ENCODE measurements at places on chromosomes 12 and 14.

GRCh38 chr14:37992499-37992898 is 215.2 kb upstream of the SSTR1 start:
- H3K36me3 ChIP-seq: no peaks in the 10 kb centered on the region
- no peaks in the 10 kb centered on the region for H3K27me3 ChIP-seq
- H3K4me3 ChIP-seq: no peak overlapping the region
- no peak overlapping the region for H3K27ac ChIP-seq
- no peaks in the 10 kb centered on the region for H3K4me1 ChIP-seq
- DNase-seq: no peak

GRCh38 chr12:64826234-64826633 is 1.8 kb downstream of the TBC1D30 start:
- H3K27me3 ChIP-seq: no peaks in the 10 kb centered on the region
- no peak overlapping the region for H3K27ac ChIP-seq
- 0 out of 2 replicates have a peak, but pooled peaks cover 11% of the 10 kb centered on the region for H3K4me1 ChIP-seq
- H3K4me3 ChIP-seq: no peak overlapping the region
- H3K36me3 ChIP-seq: no peaks in the 10 kb centered on the region
- no peak for DNase-seq

GRCh38 chr14:100032738-100033137 is 32.5 kb upstream of the EVL start:
- H3K27ac ChIP-seq: no peak overlapping the region
- H3K4me1 ChIP-seq: no peaks in the 10 kb centered on the region
- H3K27me3 ChIP-seq: no peaks in the 10 kb centered on the region
- no peaks in the 10 kb centered on the region for H3K36me3 ChIP-seq
- DNase-seq: no peak
- no peak overlapping the region for H3K4me3 ChIP-seq

DNA sequence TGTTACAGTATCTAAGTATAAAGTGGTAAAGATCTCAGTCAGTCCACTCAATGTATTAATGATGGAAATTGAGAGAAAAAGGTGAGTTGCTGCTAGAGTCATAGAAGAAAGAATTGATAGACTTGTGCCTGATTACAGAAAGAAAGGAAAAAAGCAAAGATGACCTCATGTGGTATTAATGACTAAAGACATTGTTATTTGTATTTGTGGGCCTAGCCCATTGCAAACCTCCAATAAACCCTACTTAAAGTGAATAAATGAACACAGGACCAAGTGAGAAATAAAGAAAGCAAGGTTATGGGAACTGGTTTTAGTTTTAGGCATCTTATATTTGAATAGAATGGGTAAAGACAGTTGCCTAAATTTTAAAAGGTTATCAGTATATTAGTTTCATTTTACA is 105.5 kb downstream of the SYT1 start:
- no peak overlapping the region for H3K27ac ChIP-seq
- H3K4me1 ChIP-seq: no peaks in the 10 kb centered on the region
- H3K36me3 ChIP-seq: no peaks in the 10 kb centered on the region
- no peak overlapping the region for H3K4me3 ChIP-seq

GRCh38 chr12:66552716-66553115 is 126.2 kb downstream of the GRIP1 start:
- H3K27me3 ChIP-seq: no peaks in the 10 kb centered on the region
- no peak overlapping the region for H3K4me3 ChIP-seq
- H3K27ac ChIP-seq: no peak overlapping the region
- H3K36me3 ChIP-seq: no peaks in the 10 kb centered on the region
- no peak for DNase-seq

DNA sequence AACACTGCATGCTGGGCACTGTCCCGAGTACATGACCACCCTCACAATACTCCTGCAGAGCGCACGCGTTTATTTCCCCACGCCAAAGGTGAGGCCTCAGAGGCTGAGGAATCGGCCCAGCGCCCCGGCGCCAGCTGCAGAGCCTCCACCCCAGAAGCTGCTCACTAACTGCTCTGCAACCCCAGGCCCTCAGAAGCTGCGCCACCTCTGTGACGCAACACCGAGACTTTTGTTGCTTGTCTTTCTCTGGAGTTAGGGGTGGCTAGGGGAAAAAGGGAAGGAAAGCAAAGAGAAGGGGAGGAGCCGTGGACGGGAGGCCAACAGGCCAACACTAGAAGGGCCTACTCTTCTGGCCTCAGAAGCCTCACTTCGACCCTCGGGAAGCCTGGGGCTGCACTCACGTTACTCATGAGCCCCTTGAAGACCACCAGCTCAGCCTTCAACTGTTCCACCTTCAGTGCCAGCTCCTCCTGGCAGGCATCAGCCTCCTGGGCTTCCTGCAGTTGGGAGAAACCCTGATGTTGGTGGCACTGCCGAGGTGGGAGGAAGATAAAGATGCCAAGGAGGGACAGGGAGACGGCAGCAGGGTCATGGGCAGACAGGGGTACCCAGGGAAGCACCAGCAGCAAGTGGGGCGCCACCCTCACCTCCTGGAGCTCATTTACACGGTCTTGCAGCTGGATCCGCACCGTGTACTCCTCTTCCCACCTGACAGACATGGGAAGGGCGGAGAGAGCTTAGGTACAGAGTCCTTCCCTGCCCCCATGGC is 5.4 kb downstream of the IFFO1 start:
- H3K4me3 ChIP-seq: no peak overlapping the region
- H3K4me1 ChIP-seq: 0 out of 2 replicates have a peak, but pooled peaks cover 8% of the 10 kb centered on the region
- no peak for DNase-seq
- no peaks in the 10 kb centered on the region for H3K36me3 ChIP-seq
- no peaks in the 10 kb centered on the region for H3K27me3 ChIP-seq

GRCh38 chr14:91875525-91876286 is 8.4 kb upstream of the TC2N start:
- no peak overlapping the region for H3K4me3 ChIP-seq
- H3K27ac ChIP-seq: no peak overlapping the region
- no peak for DNase-seq
- no peaks in the 10 kb centered on the region for H3K36me3 ChIP-seq

- DNase-seq: peak; percentile 49
- no peaks in the 10 kb centered on the region for H3K4me1 ChIP-seq
- no peak overlapping the region for H3K27ac ChIP-seq
- H3K36me3 ChIP-seq: no peaks in the 10 kb centered on the region
These were observed 185.7 kb upstream of the GRIN2B start for GRCh38 chr12:14167005-14167628.

DNA sequence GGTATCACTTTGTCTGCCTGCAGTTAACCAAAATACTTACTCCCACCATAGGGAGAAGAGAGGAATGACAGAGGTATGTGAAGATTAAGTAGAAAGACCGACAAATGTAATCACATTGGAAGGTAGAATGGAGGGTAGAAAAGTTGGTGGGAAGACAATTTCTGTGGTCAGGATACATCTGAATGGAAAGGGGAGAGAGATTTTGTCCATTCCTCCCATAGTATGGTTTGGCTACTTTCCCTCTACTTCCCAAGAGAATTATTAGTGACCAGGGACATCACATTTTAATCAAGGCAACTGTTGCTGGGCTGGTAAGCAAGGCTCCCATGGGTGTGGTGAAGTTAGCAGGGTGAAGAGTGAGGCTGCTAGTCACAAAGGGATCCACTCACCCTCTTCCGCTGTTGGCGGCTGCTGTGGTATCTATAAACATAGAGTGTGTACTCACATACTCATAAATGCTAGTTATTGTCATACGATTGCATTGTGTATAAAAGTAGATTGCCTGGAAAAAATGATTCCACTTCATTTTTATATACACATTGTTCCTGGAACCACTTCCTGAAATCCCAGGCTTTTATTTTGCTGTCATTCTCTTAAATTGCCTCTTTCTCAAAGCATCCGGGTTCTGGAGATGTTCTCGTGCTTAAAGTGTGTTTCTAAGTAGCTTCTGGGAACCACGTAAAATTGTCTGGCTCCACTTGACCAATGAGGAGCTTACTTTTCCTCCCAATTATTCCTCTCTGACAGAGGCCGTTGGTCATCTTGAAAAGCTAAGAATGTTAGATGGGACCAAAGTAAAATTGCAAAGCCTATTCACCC is 413.1 kb downstream of the ZFP36L1 start:
- no peaks in the 10 kb centered on the region for H3K36me3 ChIP-seq
- H3K4me3 ChIP-seq: no peak overlapping the region
- H3K27ac ChIP-seq: no peak overlapping the region
- DNase-seq: no peak
- no peaks in the 10 kb centered on the region for H3K27me3 ChIP-seq
- H3K4me1 ChIP-seq: peaks cover 9% of the 10 kb centered on the region

DNA sequence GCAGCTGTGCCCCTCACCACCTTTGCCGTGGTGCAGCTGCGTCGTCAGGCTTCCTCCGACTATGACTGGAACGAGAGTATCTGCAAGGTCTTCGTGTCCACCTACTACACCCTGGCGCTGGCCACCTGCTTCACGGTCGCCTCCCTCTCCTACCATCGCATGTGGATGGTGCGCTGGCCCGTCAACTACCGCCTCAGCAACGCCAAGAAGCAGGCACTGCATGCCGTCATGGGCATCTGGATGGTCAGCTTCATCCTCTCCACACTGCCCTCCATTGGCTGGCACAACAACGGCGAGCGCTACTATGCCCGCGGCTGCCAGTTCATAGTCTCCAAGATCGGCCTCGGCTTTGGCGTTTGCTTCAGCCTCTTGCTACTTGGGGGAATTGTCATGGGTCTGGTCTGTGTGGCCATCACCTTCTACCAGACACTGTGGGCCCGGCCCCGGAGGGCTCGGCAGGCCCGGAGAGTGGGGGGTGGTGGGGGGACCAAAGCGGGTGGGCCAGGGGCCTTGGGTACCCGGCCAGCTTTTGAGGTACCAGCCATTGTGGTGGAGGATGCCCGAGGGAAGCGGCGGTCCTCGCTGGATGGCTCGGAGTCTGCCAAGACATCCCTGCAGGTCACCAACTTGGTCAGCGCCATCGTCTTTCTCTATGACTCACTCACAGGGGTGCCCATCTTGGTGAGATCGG is 2.6 kb downstream of the GPR162 start:
- DNase-seq: no peak
- peaks cover 93% of the 10 kb centered on the region for H3K27me3 ChIP-seq
- no peaks in the 10 kb centered on the region for H3K36me3 ChIP-seq
- H3K4me1 ChIP-seq: peaks cover 4% of the 10 kb centered on the region

DNA sequence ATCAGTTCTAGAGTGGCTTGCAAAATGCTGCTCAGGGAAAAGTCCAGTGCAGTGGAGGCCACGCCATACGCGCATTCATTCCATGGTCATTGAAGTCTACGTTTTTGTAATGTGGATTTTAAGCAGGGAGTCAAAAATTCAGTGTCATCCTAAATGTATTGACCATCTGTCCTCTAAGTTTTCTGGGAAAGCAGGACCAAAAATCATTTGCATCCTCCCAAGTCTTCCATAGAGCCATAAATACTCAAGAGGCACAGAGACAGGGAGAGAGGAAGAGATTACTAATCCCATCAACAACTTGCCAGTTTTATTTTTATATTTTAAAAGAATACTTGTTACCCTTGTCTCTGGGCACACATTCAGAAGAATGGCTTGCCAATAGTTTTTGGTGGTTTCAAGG is 36.9 kb downstream of the RHOJ start:
- H3K4me3 ChIP-seq: no peak overlapping the region
- no peaks in the 10 kb centered on the region for H3K4me1 ChIP-seq
- H3K36me3 ChIP-seq: no peaks in the 10 kb centered on the region
- no peak for DNase-seq

GRCh38 chr12:47080725-47081502 is 1.2 kb upstream of the AMIGO2 start:
- H3K27me3 ChIP-seq: no peaks in the 10 kb centered on the region
- peaks cover 7% of the 10 kb centered on the region for H3K4me1 ChIP-seq
- H3K36me3 ChIP-seq: no peaks in the 10 kb centered on the region
- no peak for DNase-seq
- no peak overlapping the region for H3K27ac ChIP-seq

Measured in MM.1S (cell line).